ENCODE measurements at places on chromosomes 5 and 9.

GRCh38 chr5:78816143-78816765 lies 167.7 kb upstream of the LHFPL2 start:
- DNase-seq = no peak

DNA sequence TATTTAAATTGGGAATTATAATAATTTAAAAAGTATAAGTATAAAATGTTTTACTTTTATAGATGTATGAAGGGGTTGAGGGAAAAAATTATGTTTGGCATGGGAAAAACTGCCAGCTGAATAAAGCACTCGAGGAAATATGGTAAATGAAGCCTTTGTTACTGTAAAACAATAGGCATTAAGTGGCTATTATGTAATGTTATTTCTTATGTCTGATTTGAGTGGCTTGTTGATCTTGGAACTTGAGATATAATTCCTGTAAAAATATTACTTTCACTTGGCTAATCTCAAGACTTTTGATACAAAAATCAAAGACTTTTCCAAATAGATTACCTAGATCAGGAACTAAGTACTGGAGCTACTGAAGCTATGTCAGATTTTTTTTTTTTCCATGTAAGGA lies 182.9 kb downstream of the CD180 start:
- DNase-seq = no peak

DNA sequence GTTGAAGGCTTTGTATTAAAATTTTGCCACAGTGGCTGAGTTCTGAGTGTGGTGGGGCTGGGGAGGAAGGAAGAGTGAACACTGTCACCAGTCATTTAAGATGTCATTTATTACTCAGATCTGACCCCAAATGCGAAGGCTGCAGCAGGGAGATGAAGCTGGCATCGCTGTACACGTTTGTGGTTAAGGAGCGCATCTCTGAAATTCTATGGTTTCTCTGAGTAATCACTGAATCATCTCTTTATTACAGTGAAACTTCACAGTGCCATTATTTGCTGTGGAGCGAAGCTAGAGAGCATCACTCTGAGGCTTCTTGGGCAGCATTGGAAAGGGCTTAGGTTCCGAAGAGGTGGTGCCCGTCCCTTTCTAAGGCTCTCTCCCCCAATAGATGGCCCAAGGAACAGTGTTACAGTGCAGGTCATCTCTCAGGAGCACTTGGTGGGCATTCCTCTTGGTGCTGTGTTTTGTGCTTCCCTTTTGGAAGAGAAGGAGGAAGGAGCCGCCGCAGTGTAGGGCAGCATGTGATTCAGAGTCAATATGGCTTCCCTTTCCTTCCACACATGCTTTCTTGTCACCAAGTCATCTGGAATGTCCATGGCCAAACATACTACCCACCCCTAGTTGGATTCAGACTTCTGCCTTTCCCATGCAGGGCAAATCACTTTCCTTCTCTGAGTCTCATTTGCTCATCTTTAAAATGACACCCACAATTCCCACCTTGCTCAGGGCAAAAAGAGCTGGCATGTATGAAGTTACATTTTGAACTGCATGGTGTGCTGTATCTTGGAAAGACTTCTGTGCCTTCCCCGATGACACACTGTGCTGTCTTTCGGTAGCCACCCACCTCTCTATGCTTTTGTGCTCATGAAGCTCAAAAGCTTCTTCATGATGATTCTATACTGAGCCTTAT lies 9.3 kb upstream of the TEX48 start:
- peak; percentile 78 for DNase-seq

GRCh38 chr5:145906401-145906800 lies 30.0 kb upstream of the SH3RF2 start:
- no peak for DNase-seq

DNA sequence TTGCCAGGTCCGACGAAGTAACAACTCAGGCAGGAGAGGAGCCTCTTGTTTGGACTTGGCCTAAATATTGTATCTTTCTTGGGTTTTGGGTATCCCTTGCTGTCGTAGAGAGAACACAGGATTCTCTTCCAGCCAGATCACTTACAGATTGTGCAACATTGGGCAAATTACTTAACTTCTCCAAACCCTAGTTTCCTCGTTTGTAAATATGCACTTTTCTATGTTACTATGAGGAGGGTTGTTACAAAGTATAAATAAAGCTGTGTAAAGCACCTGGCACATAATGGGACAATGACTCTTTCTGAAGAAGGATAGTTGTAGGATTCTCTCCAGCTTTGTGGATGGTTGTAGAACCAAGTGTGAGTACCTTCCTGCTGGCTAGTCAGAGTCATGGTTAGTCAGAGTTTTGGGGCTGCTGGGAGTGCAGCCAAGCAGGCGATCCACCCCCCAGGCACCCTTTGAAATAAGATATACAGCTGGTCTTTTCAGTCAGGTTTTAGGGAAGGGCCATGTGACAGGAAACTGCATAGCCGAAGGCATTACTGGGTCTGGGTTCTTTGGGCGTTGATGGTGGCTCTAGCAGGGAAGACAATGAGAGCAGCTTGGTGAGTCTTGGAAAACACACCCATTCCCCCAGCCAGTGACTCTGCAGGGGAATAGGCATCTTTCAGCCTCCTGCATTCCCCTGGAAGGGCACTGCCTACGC lies 49.9 kb upstream of the GDNF start:
- no peak for DNase-seq
